ENCODE measurements at places on chromosomes 12 and 14.

- DNase-seq, result no peak
Observed at GRCh38 chr14:71433303-71433702, 498.9 kb upstream of the RGS6 start.

DNA sequence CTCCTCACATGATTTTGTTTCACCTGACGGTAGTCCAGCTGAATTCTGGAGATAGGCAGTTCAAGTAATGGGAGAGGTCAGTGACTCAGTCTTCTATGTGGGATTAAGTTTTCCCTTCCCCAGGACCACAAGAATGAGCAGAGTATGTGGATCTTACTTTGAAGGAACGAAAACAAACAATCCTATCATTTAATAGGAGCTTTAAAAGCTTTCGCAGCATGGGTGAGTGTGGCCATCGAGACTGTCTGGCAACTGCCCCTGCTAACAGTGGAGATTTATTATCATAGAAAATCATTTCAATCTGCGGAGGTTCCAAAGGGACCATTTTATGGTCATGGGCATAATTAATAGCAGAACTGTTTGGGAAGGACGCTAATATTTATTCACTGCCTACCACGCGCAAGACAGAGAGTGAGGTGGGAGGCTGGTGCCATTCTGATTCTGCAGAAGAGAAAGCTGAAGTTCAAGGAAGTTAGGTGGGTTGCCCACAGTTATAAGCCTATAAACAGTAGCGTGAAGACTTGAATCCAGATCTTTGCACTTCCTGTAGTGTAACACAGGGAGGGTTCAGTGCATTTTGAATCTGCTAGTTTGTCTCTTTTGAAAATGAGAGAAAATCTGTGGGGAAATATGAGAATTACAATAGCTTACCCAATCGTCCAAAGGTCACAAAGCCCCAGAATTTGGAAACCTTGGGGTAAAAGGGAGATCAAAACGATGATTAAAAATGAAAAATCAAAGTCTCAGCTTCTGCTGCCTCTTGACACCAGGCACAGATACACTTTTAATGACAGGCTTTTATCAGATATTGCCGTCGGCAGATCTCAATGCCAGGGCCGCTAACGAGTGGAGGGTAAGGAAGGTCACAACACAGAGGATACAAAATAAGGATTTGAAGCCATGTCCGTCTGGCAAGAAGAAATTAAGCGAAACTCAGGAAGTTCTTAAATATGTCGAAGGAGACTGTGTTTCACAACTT is 209.6 kb downstream of the CRADD start:
- DNase-seq, result no peak

DNA sequence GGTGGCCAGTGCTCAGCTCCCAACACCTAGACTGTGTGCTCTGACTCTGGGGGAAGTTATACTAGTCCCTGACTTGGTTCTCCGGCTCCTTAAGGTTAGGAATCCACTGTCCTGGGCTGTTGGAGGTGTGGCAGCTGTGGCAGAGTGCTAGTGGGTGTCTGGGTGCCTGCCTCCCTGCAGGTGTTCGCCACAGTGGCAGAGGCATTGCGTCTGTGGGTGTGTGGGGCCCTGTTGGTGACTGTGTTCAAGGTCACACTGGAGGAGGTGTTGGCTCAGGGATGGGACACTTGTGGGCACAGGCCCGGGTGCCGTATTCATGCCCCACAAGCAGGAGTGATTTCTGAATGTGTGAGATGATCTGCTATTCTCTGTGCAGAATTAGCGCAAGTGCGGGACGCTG is 467.4 kb downstream of the TMEM121 start:
- no peak for DNase-seq

- DNase-seq, result no peak
Observed at GRCh38 chr12:91180582-91181395, 1.8 kb downstream of the DCN start.

- no peak for DNase-seq
Observed at GRCh38 chr12:132516095-132517012, 26.4 kb downstream of the FBRSL1 start.

- DNase-seq, result no peak
Observed at GRCh38 chr14:87644689-87645088, 348.3 kb downstream of the GALC start.

- no peak for DNase-seq
Observed at GRCh38 chr14:61116369-61116768, 135.3 kb downstream of the SLC38A6 start.

GRCh38 chr12:58976146-58976545 is 55.8 kb upstream of the LRIG3 start:
- DNase-seq, result no peak

DNA sequence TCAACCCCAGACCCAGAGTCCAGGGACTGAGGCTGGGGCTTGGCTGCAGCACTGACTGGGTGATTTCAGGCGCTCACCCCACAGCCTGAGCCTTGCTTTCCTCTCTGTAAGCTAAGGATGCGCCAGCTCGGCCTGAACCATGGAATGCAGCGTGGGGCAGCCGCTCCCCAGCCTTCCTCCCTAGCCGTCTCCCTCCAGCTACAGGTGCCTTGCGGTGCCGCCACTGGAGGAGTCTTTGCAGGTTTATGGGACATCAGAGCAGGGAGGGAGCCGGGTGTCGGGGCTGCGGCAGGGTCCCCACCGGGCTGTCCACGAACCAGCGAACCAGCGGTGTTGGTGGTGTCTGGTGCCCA is 19.4 kb downstream of the PPP2R5C start:
- no peak for DNase-seq

DNA sequence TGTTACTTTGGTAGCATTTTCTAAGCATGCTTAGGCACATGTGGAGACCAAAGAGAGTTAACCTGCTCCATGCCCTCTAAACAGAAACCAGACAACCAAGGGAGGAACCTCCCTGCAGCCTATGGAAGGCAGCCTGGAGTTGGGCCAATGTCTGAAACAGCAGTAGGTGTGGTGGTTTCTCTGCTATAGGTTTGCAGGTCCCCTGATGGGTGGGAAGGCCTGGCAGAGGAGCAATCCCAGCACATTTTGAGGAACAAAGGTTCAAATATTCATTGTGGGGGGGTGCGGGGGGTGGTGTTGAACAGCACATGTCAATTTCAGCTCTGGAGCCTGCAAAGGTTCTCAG is 65.4 kb downstream of the DACT1 start:
- no peak for DNase-seq

DNA sequence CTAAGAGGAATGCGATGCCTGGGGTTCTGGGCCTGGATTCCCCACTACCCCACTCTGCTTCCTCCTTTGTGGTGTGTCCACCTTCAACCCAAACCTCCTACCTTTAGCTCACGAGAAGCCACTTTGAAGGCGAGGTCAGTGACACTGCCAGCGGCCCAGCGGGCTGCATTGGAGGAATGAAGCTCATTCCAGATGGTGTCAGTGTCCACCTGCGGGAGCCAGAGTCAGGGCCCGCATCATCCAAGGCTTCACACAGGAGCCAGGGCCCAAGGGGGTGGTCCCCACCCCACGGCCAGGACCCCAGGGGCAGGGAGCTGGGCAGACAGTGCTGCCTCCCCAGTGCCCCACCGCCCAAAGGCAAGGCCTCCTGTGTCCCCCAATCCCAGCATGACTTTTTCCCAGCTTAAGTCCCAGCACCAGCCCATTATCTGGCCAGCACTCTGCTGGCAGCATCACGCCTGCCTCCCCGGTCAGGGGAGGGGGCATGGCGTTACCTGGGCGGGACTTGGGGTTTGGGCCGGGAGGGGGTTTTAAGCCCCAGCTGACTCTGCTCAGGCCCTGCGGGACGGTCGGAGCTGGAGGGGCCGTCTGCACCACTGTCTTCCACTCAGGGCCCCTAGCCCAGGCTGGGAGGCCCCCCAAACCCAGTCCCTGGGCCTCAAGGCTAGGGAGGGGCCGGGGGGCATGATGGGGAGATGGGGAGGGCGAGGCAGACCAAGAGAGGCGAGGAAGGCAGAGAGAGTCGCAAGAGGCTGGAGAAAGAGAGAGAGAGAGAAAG is 16.9 kb downstream of the SLC48A1 start:
- no peak for DNase-seq

DNA sequence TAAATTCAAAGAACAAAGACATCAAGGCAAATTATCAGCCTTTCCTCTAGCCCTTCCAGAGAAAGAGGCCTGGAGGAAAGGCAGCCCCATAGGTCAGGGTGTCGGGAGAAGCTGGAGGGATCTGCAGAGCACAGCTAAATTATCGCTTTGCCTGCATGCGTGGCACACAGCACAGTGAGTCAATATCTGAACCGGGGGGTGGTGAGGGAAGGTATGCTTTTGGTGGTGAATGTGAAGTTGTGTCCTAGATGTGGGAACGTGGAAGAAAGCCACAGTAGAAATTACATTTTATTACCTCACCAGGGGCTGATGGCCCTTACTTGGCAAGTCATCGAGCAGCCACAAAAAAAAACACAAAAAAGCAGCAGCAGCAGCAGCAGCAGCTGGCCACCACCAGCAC is 243.2 kb downstream of the EGLN3 start:
- DNase-seq, result no peak

DNA sequence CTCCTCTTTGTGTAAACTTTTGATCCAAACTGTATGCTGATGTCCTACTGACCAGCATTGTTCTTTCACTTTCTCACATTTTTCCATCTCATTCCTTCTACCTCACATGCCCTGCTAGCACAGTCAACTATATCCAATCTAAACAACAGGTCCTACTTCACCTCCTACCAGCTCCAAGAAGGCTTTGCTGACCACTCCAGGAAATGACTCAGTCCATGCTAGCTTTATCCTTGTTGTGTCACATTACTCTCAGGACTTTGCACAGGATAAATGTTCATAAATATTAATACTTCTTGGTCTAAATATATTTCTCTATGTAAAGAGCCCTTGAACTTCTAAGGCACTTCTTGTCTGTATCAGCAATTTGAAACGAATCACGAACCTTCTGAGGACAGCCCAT is 64.9 kb upstream of the PCED1B start:
- no peak for DNase-seq

GRCh38 chr14:69693145-69693544 is 73.8 kb upstream of the SRSF5 start:
- DNase-seq, result peak; percentile 51

DNA sequence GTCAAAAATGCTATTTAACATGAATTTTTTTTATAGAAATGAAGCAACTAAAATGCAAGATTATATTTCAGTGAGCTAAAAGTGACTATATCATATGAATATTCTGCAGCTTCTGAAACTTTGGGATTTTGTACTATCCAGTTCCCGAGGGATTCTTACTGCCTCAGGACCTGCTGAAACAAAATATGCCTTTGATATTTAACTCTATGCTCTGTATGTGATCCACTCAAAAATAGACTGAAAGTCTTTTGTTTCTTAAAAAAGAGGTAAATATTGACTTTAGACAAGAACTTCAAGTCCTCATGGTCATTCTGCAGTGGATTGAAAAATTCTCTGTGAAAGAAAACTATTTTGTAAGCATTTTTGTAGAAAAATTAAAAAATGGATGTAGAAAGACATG is 22.4 kb downstream of the CNTN1 start:
- DNase-seq, result no peak

DNA sequence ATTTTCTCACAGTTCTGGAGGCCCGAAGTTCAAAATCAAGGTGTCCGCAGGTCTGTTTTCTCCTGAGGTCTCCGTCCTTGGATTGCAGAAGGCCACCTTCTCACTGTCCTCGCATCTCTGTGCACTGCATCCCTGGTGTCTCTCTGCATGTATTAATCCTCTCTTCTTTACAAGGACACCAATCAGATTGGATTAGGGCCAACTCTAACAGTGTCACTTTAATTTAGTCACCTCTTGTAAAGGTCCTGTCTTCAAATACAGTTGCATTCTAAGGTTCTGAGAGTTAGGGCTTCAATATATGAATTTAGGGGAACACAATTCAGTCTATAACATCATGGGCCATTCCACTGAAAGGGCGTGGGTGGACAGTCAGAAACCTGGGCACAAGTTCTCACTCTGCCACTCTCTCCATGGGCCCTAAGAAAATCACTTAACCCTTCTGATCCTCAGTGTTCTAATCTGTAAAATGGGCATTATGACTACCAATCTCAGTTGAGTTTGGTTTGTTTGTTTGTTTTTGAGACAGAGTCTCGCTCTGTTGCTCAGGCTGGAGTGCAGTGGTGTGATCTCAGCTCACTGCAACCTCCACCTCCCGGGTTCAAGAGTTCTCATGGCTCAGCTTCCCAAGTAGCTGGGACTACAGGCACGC is 41.6 kb upstream of the FGD4 start:
- no peak for DNase-seq

DNA sequence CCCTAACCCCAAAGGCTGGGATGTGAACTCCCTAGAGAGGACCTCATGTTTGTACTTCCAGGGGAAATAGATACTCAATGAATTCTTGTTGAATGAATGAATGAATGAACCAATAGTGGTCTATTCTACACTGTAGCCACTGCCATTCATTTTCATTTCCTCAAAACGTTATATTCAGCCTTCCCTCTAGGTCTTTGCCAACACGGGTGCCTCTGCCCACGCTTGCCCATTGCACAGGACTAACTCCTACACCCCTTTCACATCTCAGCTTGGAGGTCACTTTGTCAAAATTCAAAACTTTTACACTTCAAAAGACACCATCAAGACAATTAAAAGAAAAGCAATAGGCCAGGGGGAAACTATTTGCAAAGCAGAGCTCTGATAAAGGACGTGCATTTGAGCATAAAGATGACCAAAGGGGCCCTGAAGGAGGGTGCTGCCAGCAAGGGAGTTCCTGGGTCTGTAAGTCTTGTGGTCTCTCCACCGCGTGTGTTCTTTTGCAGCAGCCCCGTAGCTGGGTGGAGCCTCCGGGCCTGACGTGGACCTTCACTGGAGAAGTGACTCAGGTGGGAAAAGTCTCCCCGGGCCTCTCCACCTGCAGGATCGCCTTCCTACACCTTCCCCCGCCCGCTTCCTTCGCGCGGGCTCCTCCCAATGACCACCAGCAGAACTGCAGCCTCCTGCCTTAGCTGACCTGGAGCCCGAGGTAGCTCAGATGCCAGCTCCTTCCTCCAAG is 31.5 kb downstream of the TMEM63C start:
- peak; percentile 73 for DNase-seq

DNA sequence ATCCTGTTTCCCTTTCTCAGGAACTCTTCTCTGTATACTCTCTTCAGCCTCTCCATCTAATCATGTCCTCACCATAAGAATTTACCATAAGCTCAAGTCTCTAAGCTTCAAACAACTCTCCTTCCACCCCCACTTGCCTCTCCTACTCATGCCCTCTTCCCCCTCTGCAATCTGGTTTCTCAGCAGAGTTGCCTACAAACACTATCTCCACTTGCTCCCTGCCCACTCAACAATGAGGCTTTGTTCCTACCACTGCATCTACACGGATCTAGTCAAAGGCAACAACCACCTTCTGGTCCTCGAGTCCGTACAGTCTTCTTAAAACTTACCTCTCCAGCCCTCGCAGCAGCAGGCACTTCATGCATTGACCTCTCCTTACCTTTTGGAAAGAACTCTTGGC is 17.2 kb upstream of the FBLN5 start:
- no peak for DNase-seq

GRCh38 chr14:92513966-92514843 is 624 bp downstream of the RIN3 start:
- DNase-seq, result peak; percentile 61

- DNase-seq, result peak; percentile 76
Observed at GRCh38 chr14:50038398-50039119, 77.8 kb downstream of the VCPKMT start.

GRCh38 chr12:109953656-109954055 is 42.5 kb downstream of the GIT2 start:
- DNase-seq, result no peak

Measured in GM20000 (cell line).